ENCODE measurements at places on chromosomes 12 and 14.

DNA sequence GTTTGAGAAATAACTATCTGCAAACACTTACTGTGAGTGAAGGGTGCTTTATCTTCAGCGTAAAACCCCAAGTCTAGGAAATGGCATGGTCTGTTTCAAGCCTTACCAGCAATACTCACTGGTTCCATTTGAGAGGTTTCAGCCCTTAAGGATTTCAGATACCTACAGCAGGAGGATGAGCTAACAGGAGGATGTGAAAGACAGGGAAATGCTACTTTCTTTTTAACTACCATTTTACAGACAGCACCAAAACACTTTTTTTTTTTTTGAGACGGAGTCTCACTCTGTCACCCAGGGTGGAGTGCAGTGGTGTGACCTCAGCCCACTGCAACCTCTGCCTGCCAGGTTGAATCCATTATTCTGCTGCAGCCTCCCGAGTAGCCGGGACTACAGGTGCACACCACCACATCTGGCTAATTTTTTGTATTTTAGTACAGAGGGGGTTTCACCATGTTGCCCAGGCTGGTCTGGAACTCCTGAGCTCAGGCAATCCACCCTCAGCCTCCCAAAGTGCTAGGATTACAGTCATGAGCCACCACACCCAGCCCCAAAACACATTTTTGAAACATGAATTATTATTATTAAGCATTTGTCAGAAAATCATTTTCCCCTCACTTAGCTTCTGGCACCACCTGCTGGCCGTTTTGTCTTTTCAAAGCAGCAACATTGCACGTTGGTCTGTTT, 4.6 kb downstream of the MTRFR start:
- H3K27ac ChIP-seq = peak overlapping the region; percentile 88
- no peaks in the 10 kb centered on the region for H3K27me3 ChIP-seq
- peak overlapping the region; percentile 72 for H3K4me3 ChIP-seq

DNA sequence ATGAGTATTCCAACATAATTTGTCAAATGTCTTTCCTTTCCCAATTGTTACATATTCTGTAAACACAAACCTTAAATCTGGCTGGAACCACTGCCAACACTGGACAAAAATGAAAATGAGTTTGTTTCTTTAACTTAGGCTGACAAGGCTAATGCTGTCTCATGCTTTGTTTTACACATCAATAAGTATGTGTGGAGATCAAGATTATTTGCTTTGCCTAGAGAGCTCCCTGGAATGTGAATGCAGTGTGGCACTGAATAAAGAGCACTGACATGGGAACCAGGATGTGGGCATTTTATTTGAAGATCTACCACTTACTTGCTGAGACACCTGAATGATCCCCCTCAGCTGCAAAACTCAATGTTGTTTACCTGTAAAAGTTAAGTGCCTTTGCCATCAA, 61.7 kb downstream of the RALGAPA1 start:
- peaks cover 20% of the 10 kb centered on the region for H3K36me3 ChIP-seq
- H3K4me1 ChIP-seq = no peaks in the 10 kb centered on the region
- ATAC-seq = no peak
- H3K27ac ChIP-seq = no peak overlapping the region
- H3K27me3 ChIP-seq = no peaks in the 10 kb centered on the region

GRCh38 chr14:76908834-76909233, 82.6 kb downstream of the LRRC74A start:
- no peaks in the 10 kb centered on the region for H3K36me3 ChIP-seq
- peak overlapping the region; percentile 19 for H3K4me3 ChIP-seq
- H3K27me3 ChIP-seq = no peaks in the 10 kb centered on the region
- H3K27ac ChIP-seq = peak overlapping the region; percentile 82

DNA sequence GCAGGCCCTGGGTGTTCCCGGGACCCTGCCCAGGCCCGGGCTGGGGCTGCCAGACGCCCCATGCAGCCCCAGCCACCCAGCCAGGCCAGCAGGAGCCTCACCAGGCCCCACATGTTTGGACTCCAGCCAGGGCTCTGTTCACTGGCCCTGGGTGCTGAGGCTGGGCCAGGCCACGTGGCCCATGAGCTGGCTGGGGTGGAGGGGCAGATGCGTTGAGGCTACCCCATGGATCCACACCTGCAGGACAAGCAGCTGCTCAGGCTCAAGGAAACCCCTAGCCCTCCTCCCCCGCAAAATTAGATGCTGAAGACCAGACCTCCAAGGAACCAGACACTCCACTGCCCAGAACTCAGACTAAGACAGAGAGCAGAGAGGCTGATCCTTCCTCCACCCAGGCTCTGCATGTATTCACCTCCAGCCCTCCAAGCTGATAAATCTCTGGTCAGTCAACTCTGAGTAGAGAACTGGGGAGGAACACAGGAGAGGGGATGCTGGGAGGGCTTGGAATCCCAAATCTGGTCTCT, 1.6 kb downstream of the CDH24 start:
- peaks cover 25% of the 10 kb centered on the region for H3K4me1 ChIP-seq
- peaks cover 17% of the 10 kb centered on the region for H3K36me3 ChIP-seq
- peaks cover 12% of the 10 kb centered on the region for H3K27me3 ChIP-seq
- ATAC-seq = no peak
- H3K4me3 ChIP-seq = peak overlapping the region; percentile 73
- peak overlapping the region; percentile 53 for H3K27ac ChIP-seq

GRCh38 chr12:108248011-108248410, 91.1 kb downstream of the CMKLR1 start:
- no peak for ATAC-seq
- H3K27me3 ChIP-seq = peaks cover 47% of the 10 kb centered on the region
- peaks cover 10% of the 10 kb centered on the region for H3K36me3 ChIP-seq
- H3K4me1 ChIP-seq = peaks cover under 1% of the 10 kb centered on the region

DNA sequence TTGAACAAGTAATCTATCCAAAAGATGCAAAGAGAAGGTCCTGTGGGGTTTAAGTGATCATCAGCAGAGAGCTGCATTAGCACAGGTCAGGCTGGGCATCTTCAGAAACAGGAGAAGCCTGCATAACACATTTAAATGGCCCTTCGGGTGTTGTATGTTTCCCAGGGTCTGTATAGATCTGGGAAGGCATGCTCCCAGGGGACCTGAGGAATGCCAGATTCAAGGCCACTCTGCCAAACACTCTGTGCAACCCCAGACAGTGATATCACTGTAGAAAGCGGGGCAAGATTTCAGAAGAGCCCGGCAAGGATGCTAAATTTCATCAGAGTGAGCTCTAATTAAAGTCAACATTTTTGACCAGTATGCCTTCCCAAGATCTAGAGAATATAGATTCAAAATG, 92.9 kb downstream of the ARMH4 start:
- H3K27ac ChIP-seq = no peak overlapping the region
- H3K27me3 ChIP-seq = peaks cover 9% of the 10 kb centered on the region
- H3K4me1 ChIP-seq = no peaks in the 10 kb centered on the region

GRCh38 chr12:103279444-103279843, 216.3 kb downstream of the C12orf42 start:
- H3K4me3 ChIP-seq = no peak overlapping the region
- no peak overlapping the region for H3K27ac ChIP-seq
- H3K4me1 ChIP-seq = peaks cover 8% of the 10 kb centered on the region

- H3K4me3 ChIP-seq = no peak overlapping the region
- no peak overlapping the region for H3K27ac ChIP-seq
- ATAC-seq = no peak
- H3K4me1 ChIP-seq = no peaks in the 10 kb centered on the region
Observed at GRCh38 chr14:84234281-84234680, 1295.7 kb upstream of the FLRT2 start.

DNA sequence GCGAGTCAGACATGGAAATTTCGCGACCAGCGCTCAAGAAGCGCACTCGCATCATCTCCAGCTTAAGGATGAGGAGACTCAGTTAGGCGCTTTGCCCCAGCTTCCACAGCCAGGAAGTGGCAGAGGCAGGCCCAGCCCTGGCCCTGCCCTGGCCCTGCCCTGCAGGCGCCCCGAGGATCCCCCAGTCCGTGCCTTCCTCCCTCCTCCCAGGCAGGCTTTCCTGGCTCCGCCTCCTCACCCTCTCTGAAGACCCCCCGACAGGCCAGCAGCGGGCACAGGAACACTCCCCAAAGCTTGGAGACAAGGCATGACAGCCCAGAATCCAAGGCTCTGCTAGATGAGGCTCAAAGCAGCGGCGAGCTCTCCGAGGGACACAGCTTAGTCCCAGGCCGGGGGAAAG, 25.1 kb downstream of the UBR7 start:
- no peak for ATAC-seq
- peaks cover 22% of the 10 kb centered on the region for H3K4me1 ChIP-seq
- H3K4me3 ChIP-seq = no peak overlapping the region

- H3K4me1 ChIP-seq = peaks cover 4% of the 10 kb centered on the region
- ATAC-seq = no peak
- peaks cover 51% of the 10 kb centered on the region for H3K27me3 ChIP-seq
- H3K27ac ChIP-seq = no peak overlapping the region
- H3K4me3 ChIP-seq = no peak overlapping the region
Observed at GRCh38 chr12:152440-152839, 61.5 kb downstream of the SLC6A12 start.

GRCh38 chr12:92927436-92928281, 1.4 kb downstream of the EEA1 start:
- no peak for ATAC-seq
- H3K36me3 ChIP-seq = peaks cover 12% of the 10 kb centered on the region
- peak overlapping the region; percentile 78 for H3K27ac ChIP-seq
- H3K4me3 ChIP-seq = peak overlapping the region; percentile 89
- H3K4me1 ChIP-seq = peaks cover 48% of the 10 kb centered on the region
- H3K27me3 ChIP-seq = no peaks in the 10 kb centered on the region

GRCh38 chr14:31124197-31124596, 83.4 kb downstream of the HECTD1 start:
- peaks cover 9% of the 10 kb centered on the region for H3K4me1 ChIP-seq
- H3K4me3 ChIP-seq = no peak overlapping the region
- no peak overlapping the region for H3K27ac ChIP-seq
- peaks cover 30% of the 10 kb centered on the region for H3K36me3 ChIP-seq
- ATAC-seq = no peak
- H3K27me3 ChIP-seq = no peaks in the 10 kb centered on the region

DNA sequence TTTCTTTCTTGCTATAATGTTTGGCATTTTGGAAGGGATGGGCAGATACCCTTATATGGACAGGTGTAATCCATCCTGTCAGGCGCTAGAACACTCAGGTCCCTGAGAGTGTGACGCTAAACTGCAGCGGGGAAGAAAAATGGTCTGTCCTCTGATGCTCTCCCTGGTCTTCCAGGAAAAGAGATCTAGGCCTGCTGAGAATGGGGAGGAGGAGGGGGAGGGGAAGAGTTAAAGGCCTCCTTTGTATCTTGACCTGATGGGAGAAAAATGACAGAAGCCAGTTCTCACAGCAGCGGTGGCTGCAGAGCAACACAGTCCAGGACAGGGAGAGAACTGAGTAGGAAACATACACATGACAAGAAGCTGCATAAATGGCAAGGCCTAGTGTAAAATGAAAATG, 61.1 kb downstream of the RPS6KA5 start:
- no peaks in the 10 kb centered on the region for H3K27me3 ChIP-seq
- H3K27ac ChIP-seq = no peak overlapping the region
- H3K4me3 ChIP-seq = no peak overlapping the region
- peaks cover under 1% of the 10 kb centered on the region for H3K36me3 ChIP-seq

DNA sequence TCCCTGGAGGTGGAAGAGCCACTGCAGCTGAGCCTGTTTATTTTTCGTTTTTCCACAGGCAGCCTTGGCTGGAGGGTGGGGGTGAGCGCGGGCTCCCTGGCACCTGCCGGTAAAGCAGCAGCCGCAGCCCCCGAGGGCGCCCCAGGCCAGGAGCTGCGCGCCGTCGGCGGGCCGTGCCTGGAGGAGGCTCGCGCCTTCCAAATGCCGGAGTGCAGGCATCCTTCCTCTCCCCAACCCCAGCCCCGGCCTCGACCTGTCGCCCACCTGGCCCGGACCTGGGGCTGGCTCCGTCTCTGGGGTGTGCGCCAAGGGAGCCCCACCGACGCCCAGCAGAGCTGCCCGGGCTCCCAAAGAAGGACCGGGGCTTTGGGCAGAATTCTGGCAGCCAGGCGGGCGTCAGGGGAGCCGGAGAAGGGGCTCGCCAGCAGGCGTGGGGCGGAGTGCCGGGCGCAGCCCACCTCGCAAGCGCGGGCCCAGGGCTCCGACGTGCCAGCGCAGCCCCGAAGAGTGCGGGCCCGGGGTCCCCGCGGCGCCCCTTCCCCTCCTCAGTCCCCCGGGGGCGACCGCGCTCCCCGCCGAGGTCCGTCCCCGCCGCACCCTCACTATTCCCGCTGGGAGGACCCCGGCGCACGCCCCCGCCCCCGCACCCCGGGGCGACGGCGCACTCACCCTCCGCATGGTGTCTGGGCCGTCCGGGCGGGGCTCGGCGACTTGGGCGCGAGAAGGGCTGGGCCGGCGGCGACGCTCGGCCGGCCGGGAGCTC, 130.3 kb downstream of the NDUFA12 start:
- peak overlapping the region; percentile 86 for H3K27ac ChIP-seq
- H3K4me3 ChIP-seq = peak overlapping the region; percentile 72
- peaks cover 9% of the 10 kb centered on the region for H3K36me3 ChIP-seq
- peaks cover 41% of the 10 kb centered on the region for H3K4me1 ChIP-seq
- H3K27me3 ChIP-seq = peaks cover 32% of the 10 kb centered on the region

GRCh38 chr12:17077594-17077993, 471.6 kb upstream of the LMO3 start:
- no peaks in the 10 kb centered on the region for H3K4me1 ChIP-seq
- no peaks in the 10 kb centered on the region for H3K27me3 ChIP-seq
- no peaks in the 10 kb centered on the region for H3K36me3 ChIP-seq
- no peak overlapping the region for H3K4me3 ChIP-seq

- no peak overlapping the region for H3K4me3 ChIP-seq
- no peak for ATAC-seq
- H3K27ac ChIP-seq = no peak overlapping the region
- no peaks in the 10 kb centered on the region for H3K4me1 ChIP-seq
- no peaks in the 10 kb centered on the region for H3K27me3 ChIP-seq
- peaks cover 26% of the 10 kb centered on the region for H3K36me3 ChIP-seq
Observed at GRCh38 chr12:44046732-44047417, 211.0 kb downstream of the TMEM117 start.

GRCh38 chr12:104976703-104977102, 9.4 kb upstream of the NOPCHAP1 start:
- no peaks in the 10 kb centered on the region for H3K27me3 ChIP-seq
- no peak for ATAC-seq
- no peak overlapping the region for H3K27ac ChIP-seq
- no peaks in the 10 kb centered on the region for H3K36me3 ChIP-seq
- peaks cover 18% of the 10 kb centered on the region for H3K4me1 ChIP-seq

DNA sequence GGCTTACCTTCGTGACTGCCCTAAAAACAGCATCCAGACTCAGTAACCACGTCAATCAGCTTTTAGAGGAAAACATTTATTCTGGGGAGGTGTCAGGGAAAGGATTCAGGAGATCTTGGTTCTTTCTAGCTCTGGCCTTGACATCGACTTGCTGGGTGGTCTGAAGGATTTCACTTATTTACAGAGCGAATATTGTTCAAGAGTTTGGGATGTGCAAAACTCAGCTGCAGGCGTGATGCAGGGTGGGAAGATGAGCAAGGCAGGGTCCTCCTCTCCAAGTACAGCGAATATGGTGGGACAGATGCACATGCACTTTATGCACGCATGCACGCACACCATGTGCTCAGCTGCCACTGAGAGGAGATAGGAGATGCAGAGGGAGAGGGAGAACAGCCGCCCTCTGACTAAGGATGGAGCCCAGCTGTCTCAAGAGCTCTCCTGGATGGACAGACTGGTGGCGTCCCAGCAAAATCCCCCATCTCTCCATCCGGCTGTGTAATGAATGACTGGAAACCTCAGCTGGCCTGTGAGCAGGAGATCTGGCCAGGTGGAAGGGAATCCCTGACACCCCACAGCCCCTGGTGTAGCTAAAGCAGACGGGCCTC, 24.4 kb upstream of the BDKRB1 start:
- no peak overlapping the region for H3K4me3 ChIP-seq
- no peaks in the 10 kb centered on the region for H3K36me3 ChIP-seq
- no peaks in the 10 kb centered on the region for H3K27me3 ChIP-seq
- H3K27ac ChIP-seq = no peak overlapping the region
